ENCODE measurements at places on chromosomes 12 and 14.

DNA sequence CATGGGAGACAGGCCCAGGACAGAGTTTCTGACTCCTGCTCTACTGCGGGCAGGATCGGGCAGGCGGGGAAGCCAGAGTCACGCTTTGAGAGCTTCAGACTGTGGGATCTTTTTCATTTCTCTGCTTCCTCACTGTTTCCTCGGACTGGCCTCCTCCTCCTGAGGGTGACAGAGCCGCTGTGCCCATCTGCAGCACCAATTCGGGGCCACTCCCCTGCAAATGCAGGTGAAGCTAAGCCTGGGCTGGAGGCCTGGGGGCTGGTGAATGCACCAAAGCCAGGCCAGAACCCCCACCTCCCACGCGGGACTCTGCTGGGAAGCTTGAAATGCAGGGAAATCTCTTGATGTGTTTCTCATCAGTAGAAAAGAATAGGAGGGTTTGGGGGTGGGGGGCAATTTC, 77.5 kb downstream of the FOXN3 start:
- DNase-seq, result no peak

DNA sequence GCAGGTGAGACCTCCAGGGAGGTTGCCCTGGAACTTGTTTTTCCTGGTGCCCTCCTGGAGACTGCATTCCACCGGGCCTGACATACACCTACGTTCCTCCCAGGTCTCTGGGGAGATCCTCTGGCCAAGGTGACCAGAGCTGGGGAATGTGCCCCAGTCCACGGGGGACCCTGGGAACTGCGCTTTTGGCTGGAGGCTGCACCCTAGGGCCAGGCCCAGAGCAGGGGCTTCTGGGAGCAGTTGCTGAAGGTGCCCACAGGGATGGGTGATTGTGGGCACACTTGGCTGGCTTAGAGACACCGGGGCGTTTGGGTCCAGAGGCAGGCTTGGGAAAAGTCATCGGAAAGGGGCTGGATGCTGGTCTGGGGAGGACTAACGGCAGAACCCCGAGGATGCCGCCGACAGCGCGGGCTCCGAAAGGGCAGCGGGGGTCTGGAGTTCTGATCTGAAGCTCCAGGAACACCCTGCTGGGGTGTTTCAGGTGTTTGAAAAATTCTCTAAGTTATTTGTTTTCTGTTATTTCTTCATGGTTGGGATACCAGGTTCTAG, 36.5 kb upstream of the TDRD9 start:
- no peak for DNase-seq

DNA sequence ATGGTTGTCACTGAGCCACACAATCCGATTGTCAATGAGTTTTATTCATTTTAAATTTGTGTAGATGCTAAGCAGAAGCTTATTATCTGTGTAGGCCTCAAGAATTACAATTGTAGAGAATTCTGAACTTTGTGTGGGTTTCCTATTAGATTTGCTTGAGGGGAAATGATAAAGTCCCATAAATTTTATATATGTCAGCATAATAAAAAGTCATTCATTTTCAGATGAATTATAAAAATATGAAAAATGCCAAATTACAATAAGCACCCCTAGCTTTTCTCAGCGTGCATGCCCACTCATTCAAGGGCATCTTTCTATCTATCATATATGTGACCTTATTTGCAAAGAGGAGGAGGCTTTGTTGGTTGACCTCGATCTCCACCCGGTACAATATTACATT, 1041.1 kb upstream of the FOXG1 start:
- DNase-seq, result no peak

GRCh38 chr12:23855813-23856212, 93.7 kb downstream of the SOX5 start:
- no peak for DNase-seq

DNA sequence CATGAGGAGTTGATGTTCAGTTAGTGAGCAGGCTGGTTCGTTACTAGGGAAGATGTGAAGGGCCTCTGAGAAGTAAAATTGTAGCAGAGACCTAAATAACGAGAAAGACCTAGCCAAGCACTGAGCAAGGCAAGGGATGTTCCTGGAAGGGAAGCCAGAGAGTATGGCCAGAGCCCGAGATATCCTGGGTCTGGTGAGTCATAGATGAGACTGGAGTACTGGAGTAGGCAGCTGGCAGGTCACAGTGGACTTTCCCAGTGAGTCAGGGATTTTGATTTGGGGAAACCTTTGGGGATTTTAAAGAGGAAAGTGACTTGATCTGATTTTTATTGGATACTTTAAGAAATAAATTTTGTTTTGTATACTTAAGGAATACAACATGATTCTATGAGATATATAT, 369.0 kb downstream of the DIO2 start:
- no peak for DNase-seq

DNA sequence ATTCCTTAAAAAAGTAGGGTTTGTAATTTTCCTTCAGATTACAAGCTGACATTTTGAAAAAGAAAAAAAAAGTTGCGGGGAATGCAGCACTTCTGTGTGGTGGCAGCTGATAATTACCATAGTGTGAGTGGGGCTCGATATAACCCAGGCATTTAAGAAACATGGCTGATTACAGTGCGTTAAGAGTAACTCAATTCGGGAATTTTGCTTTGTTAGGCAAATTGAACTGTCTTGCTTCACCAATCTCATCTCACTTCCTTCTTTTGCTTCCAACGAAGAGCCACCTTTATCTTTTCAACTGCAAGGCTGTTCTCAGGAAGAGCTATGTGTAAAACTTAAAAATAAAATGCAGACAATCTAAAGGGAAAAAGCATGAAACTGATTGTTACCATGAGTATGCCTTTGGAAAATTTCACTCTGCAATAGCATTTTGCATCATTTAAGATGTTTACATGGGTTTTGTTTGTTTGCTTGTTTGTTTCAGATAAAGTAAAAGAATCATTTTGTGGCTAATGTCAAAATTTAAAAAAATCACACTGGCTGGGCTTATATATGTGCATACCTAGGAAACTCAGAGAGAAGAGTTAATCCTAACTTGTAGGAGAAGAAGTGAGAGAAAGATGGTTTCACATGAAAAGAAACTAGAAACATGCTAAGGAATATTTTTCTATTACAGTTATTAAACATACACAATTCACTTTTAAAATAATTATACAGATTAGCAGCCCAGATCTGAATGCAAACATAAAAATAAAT, 295.9 kb upstream of the ATP2B1 start:
- no peak for DNase-seq

DNA sequence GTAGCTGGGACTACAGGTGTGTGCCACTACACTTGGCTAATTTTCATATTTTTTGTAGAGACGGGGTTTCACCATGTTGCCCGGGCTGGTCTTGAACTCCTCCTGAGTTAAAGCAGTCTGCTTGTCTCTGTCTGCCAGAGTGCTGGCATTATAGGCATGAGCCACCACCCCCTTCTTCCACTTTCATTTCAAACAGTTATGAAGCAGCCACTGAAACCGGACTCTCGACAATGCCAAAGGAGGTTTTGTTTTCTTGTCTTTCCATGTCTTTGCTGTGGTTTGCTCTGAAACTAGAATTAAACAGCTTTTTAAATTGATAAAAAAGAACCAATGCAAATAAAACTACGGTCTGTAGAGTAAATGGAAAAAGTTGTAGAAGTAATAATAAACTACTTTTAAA, 30.4 kb downstream of the RAP1B start:
- DNase-seq, result no peak

GRCh38 chr12:80299976-80300375, 144.1 kb upstream of the PTPRQ start:
- DNase-seq, result no peak

GRCh38 chr12:127150028-127150427, 1116.9 kb upstream of the TMEM132C start:
- DNase-seq, result no peak

- DNase-seq, result no peak
Measured at GRCh38 chr12:14621826-14622225, 54.1 kb upstream of the PLBD1 start.

DNA sequence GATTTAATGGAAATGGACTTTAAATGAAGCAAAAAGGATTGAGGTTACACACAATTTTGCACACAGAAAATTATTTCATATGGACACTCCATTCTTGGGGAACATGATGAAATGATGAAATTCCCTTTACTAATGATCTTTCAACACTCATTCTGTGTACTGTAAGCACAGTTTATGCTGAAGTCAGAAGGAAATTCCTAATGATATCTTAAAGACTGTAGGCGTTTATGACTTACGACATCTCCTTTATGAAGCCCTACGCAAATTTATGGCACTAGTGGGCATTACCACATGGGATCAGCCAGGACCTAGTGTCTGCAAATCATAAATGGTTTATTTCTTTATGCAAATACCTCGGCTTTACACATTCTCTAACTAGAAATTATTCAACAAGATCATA, 97.9 kb upstream of the SOX5 start:
- DNase-seq, result no peak

DNA sequence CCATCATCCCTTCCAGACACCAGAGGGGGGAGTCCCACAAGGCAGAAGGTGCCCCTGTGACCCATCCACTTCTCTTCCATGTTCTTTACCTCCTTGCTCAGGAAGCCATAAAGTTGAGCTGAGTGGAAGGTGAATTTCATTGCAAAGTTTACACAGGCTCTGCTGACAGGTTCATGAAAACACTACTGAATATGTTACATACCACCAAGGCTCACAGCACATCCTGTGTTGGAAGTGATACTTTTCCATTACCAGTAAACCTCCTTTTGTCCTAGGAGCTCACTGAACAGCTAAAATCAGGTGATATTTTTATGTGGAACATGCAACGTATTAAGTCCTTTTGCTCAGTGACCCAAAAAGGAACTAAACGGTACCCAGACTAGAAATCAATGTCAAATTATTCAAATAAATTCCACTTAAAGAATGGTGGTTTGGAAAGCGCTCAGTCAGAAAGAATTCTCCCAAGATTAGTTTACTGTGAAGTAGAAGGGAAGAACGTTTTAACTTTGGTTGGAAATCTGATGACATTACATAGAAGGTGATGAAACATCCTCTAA, 196.2 kb upstream of the NUDT4 start:
- DNase-seq, result no peak

DNA sequence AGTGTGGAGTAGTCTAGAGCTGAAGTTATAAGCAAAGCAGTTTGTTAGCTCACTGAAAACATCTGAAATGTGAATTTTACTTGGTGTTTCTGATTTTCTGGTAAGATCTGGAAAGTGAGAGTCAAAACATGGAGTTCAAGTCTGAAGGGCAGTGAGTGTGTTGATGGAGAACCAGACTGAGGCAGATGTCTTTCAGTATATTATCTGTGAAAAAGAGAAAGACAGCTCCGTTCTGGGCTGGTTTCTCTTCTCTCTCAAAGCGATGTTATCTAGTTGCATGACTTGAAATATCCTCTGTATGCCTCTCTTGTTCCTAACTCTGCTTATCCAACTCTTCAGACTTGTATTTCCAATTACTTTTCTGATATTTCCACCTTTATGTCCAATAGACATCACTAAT, 381.9 kb upstream of the RGS6 start:
- no peak for DNase-seq

DNA sequence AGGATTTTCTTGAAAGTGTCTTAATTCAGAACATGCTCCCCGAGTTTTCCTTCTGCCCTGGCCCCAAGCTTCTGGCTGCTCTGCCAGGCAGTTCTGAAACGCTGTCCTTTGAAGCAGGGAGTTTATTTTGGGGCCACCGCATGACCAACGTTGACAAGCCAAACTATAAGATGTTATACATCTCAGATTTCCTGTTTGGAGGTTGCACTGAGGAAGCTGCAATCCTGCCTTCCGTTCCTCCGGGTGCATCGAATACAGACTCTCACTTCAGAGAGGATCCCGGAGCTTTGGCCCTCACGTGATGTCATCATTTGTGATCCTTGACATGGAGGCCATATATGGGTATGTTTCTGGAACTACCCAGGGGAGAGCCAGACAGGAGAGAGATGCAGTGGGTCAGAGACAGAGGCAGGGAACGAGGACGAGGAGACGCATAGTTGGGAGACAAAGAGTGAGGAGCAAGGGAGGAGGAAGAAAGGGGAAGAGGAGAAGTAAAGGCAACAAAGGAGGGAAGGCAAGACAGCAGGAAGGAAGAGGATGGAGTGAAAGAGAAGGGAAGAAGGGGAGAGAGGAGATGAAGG, at the start of gene ASB2:
Gene ASB2, minus strand, starts transcription at position 94 of the 581 bp plus-strand sequence. CDS start 12,031 bp downstream, outside the sequence.
- no peak for DNase-seq

Data from mesothelial cell of epicardium (in vitro differentiated cells).